ENCODE measurements at places on chromosomes 16 and 17.
A peak's percentile ranks its signal among the peaks of the same experiment; 100 is the strongest.

- no peaks in the 10 kb centered on the region for H3K36me3 ChIP-seq
- H3K4me3 ChIP-seq = no peak overlapping the region
- DNase-seq = no peak
- peaks cover 4% of the 10 kb centered on the region for H3K4me1 ChIP-seq
- no peak overlapping the region for H3K27ac ChIP-seq
Observed at GRCh38 chr16:28062261-28062846, 1.2 kb downstream of the GSG1L start.

- no peaks in the 10 kb centered on the region for H3K27me3 ChIP-seq
- H3K36me3 ChIP-seq = peaks cover 4% of the 10 kb centered on the region
- no peak overlapping the region for H3K27ac ChIP-seq
- H3K4me1 ChIP-seq = peaks cover 36% of the 10 kb centered on the region
Observed at GRCh38 chr16:50261707-50262235, 4.6 kb upstream of the ADCY7 start.

DNA sequence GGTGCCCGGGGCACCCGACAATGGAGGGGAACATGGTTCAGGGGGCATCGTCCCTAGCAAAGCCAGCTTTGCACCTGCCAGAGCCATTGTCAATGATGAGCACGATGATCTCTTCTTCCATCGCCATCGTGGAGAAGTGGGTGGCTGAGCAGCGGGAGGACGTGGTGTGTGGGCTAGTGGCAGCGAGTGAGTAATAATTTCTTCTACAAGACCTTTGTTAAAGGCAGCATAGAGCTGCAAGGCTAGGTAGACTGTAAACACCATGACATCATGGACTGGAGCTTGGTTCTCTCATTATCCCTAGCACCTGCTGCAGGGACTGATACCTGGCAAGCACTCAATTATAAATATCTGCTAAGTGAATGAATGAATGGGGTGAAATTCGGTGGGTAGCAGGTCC is 6.7 kb upstream of the HEATR3 start:
- DNase-seq = no peak
- H3K4me3 ChIP-seq = no peak overlapping the region

GRCh38 chr17:48835971-48836370 is 5.1 kb downstream of the CALCOCO2 start:
- peaks cover 78% of the 10 kb centered on the region for H3K4me1 ChIP-seq
- peaks cover 40% of the 10 kb centered on the region for H3K36me3 ChIP-seq
- H3K27ac ChIP-seq = no peak overlapping the region
- H3K27me3 ChIP-seq = no peaks in the 10 kb centered on the region

GRCh38 chr17:50558941-50559614 is 1.4 kb upstream of the CACNA1G start:
- H3K4me3 ChIP-seq = peak overlapping the region; percentile 73
- peak; percentile 32 for DNase-seq
- peaks cover 14% of the 10 kb centered on the region for H3K4me1 ChIP-seq
- peaks cover 7% of the 10 kb centered on the region for H3K36me3 ChIP-seq
- H3K27ac ChIP-seq = no peak overlapping the region

Data from activated naive CD8-positive, alpha-beta T cell treated with anti-CD3 and anti-CD28 coated beads for 36 hours (primary cell).